Right cardiac atrium (tissue), 5 donors: ENCODE measurements at places on chromosomes 11 and 22. TPM values are rescaled to one million over a fixed set of nuclear protein-coding genes. Genes with fewer than 3 reads are reported as not detected.

MIAT gene
- total RNA-seq, result 1.5 TPM

OR52E6 gene
- not detected for total RNA-seq

MTA2 gene
- 38.0 TPM for total RNA-seq

OR56B4 gene
- total RNA-seq, result not detected

SCARF2 gene
- 7.1 TPM for total RNA-seq

DDI1 gene
- not detected for total RNA-seq

CARD18 gene
- total RNA-seq, result not detected

HEPHL1 gene
- not detected for total RNA-seq

GAB4 gene
- total RNA-seq, result not detected

MIOX gene
- not detected for total RNA-seq

TSGA10IP gene
- not detected for total RNA-seq

OR5B21 gene
- not detected for total RNA-seq

DDX25 gene
- not detected for total RNA-seq

MUC2 gene
- total RNA-seq, result 0.03 TPM

TIMM10 gene
- 47.4 TPM for total RNA-seq

NXPE1 gene
- total RNA-seq, result not detected

HPX gene
- total RNA-seq, result 0.68 TPM

POGLUT3 gene
- 22.2 TPM for total RNA-seq

PARVA gene
- total RNA-seq, result 116 TPM

P2RY2 gene
- total RNA-seq, result 9.1 TPM

ST3GAL4 gene
- 62.1 TPM for total RNA-seq
